Hepatocyte (in vitro differentiated cells): ENCODE measurements at places on chromosomes 4 and X. TPM values are rescaled to one million over a fixed set of nuclear protein-coding genes. Genes with fewer than 3 reads are reported as not detected.

The BGN gene
- 12.5 and 14.5 TPM in 2 replicates for total RNA-seq

- DNase-seq: no peak
- no peak overlapping the region for H3K27ac ChIP-seq
- H3K36me3 ChIP-seq: no peaks in the 10 kb centered on the region
- no peaks in the 10 kb centered on the region for H3K27me3 ChIP-seq
- no peak overlapping the region for H3K4me3 ChIP-seq
Observed at GRCh38 chrX:29852767-29853166, 362.6 kb upstream of the MAGEB2 start.

The HNRNPD gene
- 54.0 and 58.4 TPM in 2 replicates for total RNA-seq

DNA sequence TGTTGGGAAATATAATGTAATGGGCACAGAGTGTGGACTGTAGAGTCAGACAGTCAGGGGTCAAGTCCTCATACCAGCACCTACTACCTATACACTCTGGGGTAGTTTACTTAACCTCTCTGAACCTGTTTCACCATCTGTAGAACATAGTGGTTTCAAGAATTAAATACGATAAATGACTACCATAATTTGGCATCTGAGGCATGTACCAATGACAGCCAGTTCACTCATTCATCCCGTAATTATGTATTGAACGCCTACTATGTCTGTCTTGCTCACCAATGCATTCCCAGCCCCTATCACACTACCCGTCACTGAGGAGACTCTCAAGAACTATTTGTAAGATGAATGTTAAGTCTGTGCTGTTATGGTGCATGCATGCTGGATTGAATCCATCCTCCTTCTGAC is 2.0 kb upstream of the FGB start:
- H3K4me3 ChIP-seq: no peak overlapping the region
- peak overlapping the region; percentile 29 for H3K27ac ChIP-seq
- no peak for DNase-seq
- no peaks in the 10 kb centered on the region for H3K4me1 ChIP-seq
